Putamen (tissue), 1 donor: ENCODE measurements at places on chromosomes 6 and 20.

DNA sequence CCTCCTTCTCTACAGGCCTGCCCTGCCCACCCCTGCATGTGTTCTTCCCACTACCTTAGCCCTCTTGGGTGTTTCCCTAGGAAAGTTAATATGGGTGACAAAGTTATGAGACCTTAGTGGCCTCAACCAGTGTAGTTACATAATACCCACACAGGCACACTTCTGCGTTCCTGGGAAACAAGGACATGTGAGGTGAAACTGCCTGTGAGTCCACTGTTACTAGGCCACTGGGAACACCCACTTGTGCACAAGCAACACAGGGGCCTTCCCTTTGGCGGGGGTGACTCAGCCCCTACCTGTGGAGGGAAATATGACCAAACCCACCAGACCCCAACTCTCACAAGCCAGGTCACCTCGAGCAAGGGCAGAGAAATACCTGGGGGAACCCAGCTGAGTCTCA, 12.8 kb downstream of the PI16 start:
- DNase-seq = no peak

GRCh38 chr6:70282312-70282918, 20.5 kb downstream of the COL9A1 start:
- no peak for DNase-seq

- no peak for DNase-seq
These were observed 4.0 kb downstream of the SNX5 start for GRCh38 chr20:17964632-17965031.

DNA sequence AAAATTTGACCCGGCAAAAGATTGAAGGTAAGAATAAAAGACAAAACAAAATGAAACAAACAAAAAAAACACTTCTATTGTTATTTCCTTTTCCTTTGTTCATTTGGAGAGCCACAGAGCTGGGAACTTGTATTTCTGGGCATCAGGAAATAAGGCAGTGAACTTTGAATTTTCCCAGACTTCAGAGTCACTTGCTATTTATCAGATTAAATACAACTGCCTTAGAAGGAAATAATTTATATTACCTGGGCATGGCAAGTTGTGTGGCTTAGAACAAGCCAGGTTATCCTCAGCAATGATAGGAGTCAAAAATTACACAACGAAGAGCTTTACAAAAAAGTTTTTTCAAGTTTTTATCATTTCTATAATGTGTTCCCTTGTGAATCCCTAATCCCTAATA, 20.2 kb upstream of the MRAP2 start:
- DNase-seq = no peak

GRCh38 chr6:112130878-112131277, 43.5 kb downstream of the FAM229B start:
- no peak for DNase-seq

- DNase-seq = no peak
These were observed 6.4 kb upstream of the ZBTB46 start for GRCh38 chr20:63837479-63837878.

DNA sequence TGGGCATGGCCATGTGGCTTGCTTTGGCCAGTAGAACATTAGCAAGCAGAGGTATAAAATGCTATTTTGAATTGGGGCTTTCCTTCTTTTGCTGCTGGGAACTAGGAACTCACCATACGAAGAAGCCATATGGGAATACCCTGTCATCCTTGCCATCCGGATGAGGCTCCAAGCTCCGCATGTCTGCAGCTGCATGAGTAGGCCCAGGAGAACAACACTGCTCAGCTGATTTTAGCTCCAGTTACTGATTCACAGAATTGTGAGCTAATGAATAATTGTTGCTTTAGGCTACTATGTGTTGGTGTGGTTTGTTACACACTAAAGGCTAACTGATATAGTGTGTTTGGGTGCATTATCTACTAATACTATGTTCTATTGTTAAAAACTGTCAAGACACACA, 2.7 kb upstream of the PLCB4 start:
- DNase-seq = no peak

DNA sequence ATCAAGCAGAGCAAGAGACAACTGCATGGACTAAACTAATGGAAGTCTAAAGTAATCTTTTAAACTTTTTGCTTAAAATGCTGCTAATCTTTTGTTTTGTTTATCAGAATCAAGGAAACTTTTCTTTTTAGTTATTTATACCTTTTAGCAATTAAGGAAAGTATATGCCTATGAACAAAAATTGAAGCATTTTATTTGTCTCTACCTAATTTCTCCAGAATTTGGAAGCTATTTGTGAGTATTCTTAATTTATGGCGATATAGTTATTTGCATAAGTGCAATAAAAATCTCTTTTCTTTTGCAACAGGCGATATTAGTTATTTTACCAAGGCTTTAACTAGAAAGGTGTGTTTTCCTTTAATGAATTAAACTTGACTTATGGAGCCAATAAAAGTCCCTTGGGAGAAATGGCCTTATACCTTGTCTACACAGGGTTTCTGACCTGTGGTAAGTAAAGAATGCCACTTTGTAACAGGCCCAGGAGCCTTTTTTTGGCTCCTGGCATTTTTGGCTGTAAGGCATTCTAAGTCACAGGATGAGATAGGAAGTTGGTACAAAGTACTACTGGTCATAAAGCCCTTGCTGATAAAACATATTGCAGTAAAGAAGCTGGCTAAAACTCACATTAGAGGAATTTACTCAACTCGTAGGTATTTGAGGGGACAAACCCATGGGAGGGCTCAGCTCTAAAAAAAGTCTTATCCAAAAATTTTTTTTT, 37.2 kb downstream of the TMEM14A start:
- no peak for DNase-seq

DNA sequence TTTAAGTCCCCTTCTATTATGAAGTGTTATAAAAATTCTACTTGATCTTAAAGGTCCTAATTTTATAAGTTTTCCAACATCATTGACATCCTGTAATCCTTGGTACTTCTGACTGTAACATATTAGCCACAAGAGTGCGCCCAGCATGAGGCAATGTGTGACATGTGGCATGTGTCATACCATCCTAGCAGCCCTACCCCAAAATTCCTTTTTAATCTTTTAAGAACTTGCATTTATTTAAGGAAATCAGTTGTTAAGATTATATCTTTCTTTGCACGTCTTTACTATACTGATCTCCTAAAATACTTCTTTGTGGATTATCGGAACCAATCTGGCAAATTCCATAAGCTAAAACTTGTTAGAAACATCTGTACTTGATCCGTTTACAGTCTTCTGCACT, 167.1 kb upstream of the SLC24A3 start:
- DNase-seq = no peak

DNA sequence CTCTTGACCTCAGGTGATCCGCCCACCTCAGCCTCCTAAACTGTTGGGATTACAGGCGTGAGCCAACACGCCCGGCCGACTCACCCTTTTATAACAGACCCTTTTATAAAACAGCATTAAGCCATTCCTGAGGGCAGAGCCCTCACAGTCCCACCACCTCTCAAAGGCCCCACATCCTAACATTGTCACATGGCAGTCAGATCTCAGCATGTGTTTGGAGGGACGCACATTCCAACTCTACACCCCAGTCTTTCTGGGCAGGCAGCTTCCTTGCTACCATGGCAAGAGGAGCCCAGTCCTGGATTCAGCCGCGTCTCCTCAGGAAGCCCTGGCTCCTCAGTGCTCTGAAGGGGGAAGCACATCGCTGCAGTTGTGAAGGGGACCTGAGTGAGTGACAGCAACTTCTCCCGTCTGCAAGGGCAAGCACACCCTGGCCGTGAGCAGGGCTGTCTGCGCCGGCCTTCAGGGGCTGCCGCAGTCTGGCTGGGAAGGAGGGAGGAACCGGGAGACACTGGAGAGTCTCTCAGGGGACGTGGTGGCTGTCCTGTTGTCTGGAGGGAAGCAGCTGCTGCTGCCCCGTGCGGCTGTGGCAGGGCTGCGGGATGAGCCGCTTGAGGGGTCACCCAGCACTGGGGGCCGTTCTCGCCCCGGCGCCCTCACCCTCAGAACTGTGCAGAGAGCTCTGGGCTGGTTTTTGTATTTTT, 15.9 kb downstream of the OSBPL2 start:
- DNase-seq = no peak

GRCh38 chr20:33034901-33035492, 3.5 kb downstream of the BPIFB6 start:
- no peak for DNase-seq

GRCh38 chr6:40894962-40895799, 143.8 kb downstream of the UNC5CL start:
- no peak for DNase-seq

GRCh38 chr6:53765270-53765669, 29.5 kb upstream of the LRRC1 start:
- no peak for DNase-seq

DNA sequence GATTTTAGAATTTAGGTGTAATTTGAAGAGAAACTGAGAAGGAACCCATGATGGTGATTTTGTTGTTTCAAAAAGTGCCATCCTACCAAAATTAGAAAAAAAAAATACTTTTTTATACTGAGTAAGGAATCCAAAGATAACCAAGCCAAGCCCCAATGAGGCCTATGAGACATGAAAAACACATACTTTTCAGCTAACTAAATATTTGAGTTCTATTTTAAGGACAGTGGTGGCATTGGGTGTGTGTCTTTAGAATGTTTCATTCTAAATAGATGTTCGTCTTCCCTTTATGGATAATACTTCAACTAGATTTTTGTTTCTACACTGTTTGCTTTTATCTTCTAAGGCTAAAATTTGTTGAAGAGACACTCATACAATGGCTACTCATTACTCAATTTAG, 9.6 kb downstream of the CD24 start:
- no peak for DNase-seq

DNA sequence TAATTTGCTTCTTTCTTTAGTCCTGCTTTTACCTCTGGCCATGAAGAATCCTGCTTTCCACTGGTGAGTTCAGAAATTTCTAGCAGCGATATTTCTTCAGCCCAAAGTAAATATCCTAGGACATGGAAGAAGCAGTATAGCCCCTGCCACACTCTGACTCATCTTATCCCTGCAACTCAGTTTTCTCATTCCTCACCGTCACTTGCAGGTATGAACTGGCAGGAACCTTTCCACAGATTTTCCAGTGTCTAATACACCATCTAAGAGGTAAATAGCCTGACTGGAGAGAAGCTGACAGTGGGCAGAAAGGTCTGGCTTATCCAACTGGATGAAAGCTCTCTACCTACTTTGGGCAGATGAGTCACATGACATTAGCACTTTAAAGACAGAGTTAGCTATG, 816.7 kb upstream of the FLRT3 start:
- no peak for DNase-seq

DNA sequence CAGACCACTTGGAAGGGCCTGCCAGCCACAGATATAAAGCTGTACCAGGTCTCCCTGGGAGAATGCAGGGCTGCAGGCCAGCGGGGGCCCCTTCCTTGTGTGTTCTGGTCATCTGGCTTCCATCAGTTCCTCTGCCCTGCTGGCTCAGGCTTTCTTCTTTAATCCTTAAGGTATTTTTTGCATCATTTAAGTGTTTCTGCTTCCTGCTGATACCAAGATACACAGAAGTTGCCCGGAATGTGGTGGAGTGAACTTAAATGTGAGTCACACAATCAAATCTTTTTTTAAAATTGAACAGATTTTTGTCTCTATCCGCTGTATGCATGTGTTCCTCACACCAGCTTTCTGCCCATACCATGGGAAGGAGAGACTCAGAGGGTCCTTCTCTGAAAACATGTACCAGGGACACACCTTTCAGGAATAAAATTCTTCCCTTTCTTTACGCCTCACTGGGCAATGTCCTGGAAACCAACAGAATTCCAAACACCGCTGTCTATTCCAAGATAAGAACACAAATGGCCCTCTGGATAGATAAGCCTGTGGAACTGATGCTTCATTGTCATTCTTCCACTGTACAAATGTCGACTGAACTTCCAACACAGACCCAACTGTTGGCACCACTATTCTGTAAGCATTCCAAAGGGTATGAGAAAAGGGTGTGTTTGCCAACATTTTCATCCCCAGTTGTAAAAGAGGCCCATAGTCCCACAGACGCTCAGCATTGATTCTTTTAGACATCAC, 206.2 kb upstream of the MYLIP start:
- DNase-seq = no peak

DNA sequence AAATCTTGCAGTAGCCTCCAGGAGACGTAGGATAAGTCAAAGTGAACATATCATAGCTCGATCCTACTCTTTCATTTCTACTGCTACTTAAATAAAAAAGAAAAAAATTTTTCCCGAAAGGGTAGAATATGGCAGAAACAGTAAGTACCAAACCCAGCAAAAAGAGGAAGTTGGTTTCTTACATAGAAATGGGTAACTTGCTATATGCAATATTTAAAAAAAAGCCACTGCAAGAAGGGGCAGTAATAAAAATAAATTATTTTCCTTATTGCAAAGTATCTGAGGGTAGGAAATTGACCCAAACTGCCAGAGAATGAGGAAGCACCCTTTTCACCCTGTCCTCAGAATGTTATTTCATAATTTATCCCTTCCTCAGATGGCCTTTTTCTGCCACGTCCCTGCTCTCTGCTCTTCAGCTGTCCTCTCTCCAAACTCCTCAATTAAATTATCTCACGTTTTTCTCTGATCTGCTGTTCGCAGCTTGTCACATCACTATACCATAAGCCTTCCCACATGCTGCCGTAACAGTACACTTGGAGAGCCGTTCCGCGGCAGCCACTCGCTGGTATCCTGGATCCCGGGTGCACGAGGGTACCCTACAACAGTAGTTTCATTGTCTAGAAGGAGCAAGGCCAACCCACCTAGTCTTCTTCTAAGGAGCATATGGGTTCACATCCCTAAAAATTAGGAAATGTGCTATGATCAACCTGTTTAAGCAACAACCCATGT, 149.6 kb downstream of the BACH2 start:
- no peak for DNase-seq

- DNase-seq = no peak
These were observed 381.0 kb upstream of the SASH1 start for GRCh38 chr6:147961481-147962141.

GRCh38 chr6:27582928-27583725, 110.2 kb upstream of the ZNF184 start:
- no peak for DNase-seq

GRCh38 chr6:692356-692851, 535 bp downstream of the EXOC2 start:
- DNase-seq = peak; percentile 56

DNA sequence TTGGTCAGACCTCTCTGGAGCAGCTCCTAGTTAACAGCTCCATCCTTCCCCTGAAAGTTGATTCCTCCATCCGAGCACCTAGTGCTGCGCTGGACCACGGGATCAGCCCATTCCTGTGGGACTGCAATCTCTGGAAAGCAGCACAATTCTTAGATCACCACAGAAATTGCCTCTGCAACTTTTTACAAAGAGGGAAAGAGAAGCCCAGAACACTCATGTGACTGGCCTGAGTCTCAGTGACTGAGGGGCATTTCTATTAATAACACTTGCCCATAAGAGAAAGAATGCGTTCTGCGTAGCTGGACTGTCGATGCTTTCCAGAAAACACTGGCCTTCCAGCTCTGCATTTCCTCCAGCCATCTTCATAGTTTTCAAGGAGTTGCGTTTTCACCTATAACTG, 18.3 kb downstream of the MPC1 start:
- DNase-seq = no peak

DNA sequence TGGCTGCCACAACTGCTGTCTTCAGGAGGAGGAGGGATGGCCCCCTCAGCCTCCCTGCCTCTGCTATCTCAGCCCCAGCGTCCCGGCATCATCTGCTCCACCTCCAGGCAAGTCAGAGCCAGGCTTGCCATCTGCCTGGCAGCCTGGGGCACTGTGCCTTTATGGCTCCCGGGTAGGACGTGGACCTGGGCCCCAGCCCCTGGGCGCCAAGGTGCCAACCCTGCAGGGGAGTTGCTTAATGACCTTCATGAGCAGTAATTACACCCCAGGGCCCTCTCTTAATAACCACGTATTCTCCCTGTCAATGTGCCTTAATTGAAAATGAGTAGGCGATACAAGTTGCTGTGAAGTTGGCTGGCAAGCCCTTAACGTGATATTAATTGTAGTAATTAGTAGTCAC, 122.1 kb upstream of the MLN start:
- DNase-seq = no peak

- no peak for DNase-seq
These were observed 2.9 kb upstream of the PYGB start for GRCh38 chr20:25244976-25245375.
